ENCODE measurements at places on chromosomes 4 and X.
A peak's percentile ranks its signal among the peaks of the same experiment; 100 is the strongest.

GRCh38 chr4:102574317-102574716, 73.2 kb downstream of the NFKB1 start:
- DNase-seq = no peak

DNA sequence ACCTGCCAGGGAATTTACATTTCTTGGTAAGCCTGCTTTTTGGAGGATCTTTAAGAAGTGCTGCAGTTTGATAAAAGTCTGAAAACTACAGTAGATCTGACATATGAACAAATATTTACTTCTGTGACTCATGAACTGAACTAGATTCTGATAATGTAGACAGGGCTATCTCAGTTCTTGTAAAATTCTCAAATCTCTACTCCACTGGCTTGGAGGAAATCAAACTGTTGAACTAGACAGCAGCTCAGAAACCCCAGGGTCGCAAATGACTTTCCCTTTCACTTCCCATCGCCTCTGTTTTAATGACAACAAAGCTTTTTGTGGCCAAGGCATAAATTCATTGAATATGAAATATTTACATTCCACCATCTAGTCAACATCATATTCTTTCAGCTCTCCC, 15.4 kb upstream of the OCIAD1 start:
- no peak for DNase-seq

- DNase-seq = no peak
These were observed 33.6 kb upstream of the NOCT start for GRCh38 chr4:138981930-138982390.

- DNase-seq = no peak
These were observed 907.0 kb downstream of the RAPGEF2 start for GRCh38 chr4:160009656-160010493.

GRCh38 chr4:132818091-132818490, 331.0 kb upstream of the PCDH10 start:
- no peak for DNase-seq

DNA sequence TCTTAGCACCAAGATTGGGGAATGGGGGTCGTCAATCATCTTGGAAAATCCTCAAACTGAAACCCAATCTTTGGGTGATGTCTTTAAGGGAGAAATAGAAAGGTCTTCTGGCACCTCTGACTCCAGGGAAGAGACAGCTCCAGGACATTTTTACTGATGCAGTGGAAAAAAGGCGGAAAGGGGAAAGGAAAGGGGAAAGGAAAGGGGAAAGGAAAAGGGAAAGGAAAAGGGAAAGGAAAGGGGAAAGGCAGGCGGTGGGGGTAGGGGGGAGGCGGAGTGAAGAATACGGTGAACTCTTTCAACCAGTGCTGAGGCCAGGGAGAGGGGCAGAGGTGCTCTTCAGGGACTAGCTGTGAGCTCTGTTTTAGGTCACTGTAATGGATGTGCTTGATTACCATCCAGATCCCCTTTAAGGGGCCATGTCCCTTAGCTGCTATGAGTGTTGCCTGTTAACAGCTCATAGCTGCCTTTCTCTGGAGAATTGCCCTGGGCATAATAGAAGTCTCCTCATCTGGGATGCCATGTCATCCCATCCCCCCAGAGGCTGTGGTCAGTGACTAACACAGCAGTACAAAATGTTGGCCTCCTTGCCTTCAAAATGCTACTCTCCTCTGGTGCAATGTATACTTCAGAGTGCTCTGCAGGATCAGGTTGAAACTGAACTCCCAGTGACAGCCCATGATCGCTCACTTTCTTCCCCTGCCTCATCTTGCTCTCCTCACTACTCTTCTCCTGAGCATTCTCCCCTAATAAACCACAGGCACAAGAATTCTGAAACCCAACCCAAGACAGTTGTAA, 92.4 kb upstream of the AP1S2 start:
- DNase-seq = no peak

DNA sequence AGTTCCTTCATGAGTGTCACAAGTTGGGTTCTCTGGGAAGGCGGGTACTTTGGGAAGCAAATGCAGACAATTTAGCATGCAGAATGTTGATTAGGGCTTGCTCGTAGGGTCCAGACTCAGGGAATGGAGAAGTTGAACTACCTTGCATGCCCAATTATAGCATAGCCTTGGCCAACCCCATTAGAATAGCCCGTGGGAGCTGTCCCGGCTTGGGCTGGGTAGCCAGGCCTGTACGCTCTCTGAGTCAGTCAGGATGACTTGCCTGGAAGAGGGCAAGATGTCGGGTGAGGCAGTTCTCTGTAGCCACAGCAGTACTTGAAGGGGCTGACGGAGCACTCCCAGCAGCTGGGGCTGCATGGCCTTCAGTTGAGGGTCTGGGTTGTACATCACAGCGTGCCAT, 19.5 kb downstream of the KIAA0232 start:
- no peak for DNase-seq

DNA sequence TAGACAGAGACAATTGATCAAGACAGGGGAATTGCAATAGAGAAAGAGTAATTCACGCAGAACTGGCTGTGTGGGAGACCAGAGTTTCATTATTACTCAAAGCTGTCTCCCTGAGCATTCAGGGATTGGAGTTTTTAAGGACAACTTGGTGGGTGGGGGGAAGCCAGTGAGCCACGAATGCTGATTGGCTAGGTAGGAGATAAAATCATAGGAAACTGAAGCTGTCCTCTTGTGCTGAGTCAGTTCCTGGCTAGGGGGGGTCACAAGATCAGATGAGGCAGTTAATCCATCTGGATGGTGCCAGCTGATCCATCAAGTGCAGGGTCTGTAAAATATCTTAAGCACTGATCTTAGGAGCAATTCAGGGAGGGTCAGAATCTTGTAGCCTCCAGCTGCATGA, 358.6 kb downstream of the GPM6A start:
- DNase-seq = no peak

DNA sequence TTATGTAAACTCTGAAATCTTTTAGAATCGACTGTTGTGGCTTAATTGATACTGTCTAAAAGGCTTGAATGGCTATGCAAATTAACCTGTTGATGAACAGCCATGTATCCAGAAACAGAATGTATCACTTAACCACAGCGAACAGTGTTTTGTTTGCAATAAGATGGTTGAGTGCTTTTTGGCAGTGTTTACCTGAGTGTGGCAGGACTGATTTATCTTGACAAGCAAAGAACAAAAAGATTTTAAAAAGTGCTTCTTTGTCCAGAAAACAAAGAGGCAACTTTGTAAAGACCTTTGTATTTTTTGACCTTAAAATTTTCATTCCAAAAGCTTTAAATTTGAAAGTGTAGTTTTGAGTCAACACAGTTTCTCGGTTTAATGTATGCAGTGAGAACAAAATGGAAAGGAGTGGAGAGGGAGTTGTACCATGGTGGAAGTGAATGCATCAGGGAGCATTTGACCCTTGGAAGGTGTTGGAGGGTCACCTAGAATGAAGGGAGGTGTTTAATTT, 18.0 kb downstream of the ARHGAP10 start:
- no peak for DNase-seq

GRCh38 chrX:68420559-68420958, 12.7 kb downstream of the OPHN1 start:
- DNase-seq = no peak

GRCh38 chr4:176558661-176559060, 234.1 kb downstream of the VEGFC start:
- DNase-seq = no peak

DNA sequence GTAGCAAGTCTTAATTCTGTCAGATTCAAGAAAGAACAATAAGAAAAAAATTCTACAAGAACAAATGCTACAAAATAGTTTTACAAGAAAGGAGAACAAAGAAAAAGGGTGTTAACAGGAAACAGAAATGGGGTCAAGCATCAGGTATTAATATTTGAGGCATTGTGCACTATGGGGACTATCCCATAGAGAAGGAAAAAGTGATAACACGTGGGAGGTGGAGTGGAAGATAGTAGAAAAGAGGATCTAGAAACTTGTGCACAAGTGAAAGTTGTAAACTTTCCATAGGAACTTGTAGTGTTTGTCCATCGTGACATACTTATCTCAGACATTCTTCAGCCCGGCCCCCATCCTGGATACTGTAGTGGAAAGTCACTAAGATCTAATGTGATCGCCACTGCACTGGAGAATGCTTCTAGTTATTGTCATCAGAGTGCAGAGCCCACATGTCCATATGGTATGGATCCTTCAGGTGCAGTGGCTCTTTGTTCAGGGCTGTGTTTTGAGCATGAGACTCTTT, 15.4 kb upstream of the NFXL1 start:
- no peak for DNase-seq

DNA sequence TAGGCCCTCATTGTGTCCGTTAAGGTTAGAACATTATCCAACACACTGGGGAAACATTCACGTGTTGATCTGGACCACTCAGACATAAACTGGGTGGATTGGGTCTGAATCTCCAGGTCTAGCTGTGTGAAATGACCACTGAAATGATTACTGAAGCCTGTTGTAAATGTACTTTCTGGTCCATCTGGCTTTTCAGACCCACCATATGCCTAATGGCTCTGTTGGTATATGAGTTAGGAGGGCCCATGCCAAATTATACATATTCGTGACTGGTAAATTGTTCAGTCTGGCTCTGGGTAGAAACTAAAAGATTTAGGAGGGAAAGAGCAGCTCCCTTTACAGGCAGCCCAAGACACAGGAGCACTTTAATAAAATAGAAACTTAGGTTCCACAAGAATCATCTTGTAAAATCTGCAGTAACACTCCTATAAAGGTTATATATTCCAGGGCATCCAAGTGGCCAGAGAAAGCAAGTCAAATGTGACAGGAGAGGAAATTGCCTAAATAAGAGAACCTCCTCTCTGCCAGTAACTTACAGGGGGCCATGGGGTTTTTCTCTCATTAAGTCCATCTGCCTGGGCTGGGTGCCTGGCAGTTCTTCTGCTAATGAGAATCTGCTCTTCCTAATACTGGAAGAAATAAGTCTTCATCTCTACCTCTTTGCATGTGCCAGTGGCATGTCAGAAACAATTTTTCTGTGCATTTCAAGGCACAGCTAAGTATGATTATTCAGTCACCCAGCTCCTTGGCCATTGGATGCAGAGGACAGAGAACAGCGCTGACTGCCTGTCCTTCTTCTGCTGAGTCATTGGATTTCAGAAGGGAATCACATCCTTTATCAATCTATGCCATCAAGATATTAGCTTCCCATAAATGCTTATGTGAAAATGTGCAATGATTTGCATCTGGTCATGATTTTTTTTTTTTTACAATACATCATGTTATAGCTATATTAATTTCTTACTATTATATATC, 112.6 kb downstream of the GLRA2 start:
- no peak for DNase-seq

DNA sequence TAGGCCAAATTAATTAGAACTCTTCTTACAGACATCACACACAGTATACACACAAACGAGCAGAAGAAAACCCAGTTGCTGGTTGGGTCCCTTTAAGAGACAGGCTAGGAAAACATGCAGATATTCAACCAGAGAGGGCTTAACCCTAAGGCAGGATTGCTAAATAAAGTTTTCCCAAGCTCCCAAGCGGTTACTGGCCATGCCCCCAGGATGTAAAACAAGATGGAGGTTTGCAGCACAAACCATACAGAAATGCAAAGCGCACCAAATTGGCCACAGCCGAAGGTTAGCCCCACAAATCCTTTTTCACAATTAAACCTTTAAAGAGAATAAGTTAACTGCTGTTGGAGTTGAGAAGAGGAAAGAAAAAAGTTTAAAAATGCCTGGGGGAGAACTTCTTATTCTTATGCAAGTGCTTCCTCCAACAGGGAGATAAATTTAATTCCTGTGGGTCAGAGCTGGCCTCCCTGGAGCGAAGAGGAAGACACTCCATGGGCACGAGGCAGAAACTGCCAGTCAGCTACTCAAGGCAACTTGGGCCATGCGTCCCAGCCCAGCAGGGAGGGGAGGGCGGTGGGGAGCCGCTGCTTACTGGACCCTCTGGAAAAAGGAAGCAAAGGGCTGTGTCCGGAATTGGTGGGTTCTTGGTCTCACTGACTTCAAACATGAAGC, 167.6 kb upstream of the ARSJ start:
- DNase-seq = no peak

GRCh38 chr4:139740121-139740520, 74.5 kb downstream of the MGST2 start:
- DNase-seq = no peak

DNA sequence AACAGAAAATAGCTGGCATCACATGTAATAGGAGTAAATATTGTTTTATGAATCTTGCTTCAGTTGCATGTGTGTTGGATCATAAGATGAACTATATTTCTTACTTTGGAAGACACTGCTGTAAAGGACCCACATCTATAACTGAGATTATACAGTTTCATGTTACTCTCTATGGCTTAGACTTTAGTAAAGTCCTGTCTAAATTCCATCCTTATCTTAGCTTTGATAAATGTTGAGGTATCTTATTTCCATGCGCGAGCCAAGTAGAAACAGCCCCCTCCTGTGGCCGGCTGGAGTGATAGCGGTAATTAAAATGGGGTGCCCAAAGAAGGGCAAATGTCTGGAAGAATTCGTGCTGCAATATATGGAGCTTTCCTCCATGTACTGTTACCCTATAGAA, 43.0 kb downstream of the CCDC158 start:
- peak; percentile 45 for DNase-seq

DNA sequence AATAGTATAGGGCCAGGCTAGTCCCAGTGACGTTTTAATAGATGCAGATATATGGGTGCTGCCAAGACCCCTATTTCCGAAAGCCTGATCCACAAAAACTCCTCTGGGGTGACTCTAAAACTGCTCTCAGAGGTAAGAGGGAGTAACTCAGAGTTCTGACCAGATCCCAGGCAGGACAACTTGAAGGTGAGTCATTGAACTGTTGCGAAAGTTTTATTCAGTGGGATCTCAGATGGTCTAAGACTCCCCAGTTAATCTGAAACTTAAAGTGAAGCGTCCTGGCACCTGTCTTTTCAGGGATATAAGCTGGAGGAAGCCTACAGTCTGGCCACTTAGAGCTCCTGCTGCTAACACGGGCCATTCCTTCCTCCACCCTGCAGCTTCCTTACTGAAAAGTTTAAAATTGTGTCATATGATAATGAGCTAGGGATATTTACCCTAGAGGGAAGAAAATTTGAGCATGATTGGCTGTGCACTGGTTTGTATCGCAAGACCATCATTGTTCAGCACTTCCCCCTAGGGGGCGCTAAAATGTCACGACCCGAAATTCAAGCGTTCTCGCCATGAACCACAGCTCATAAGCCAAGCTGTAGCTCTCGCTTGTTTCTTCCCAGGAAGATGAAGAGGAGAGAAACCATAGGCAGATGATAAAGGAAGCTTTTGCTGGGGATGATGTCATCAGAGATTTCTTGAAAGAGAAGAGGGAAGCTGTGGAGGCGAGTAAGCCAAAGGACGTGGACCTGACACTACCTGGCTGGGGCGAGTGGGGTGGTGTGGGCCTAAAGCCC, 19.5 kb downstream of the UTP14A start:
- DNase-seq = peak; percentile 75

DNA sequence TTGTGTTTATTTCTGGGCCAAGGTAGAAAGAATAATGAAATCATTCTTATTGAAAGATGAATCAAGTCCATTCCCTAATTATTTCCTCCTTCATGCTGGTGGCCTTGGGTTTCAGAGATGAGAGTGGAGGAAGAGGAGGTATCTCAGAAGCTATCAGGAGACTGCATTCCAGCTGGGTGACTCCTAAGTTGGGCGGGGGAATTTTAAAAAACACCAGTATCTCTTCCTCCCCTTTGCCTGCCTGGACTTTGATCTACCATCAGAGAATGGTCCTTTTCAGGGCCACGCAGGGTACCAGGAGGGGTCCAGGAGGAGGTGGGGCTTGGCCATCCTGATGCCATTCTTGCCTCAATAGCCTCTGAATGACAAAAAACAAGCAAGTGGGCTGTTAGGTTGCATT, 104.4 kb downstream of the ASMT start:
- DNase-seq = no peak

- DNase-seq = peak; percentile 70
These were observed 29.5 kb downstream of the SH3TC1 start for GRCh38 chr4:8228319-8229250.
